ENCODE measurements at places on chromosomes 1 and 21.

- DNase-seq, result no peak
Observed at GRCh38 chr1:221704306-221704705, 37.6 kb downstream of the DUSP10 start.

- DNase-seq, result no peak
Observed at GRCh38 chr1:152759453-152760173, 1.8 kb downstream of the KPRP start.

GRCh38 chr1:11473491-11474034 lies 5.4 kb upstream of the DISP3 start:
- DNase-seq, result no peak

DNA sequence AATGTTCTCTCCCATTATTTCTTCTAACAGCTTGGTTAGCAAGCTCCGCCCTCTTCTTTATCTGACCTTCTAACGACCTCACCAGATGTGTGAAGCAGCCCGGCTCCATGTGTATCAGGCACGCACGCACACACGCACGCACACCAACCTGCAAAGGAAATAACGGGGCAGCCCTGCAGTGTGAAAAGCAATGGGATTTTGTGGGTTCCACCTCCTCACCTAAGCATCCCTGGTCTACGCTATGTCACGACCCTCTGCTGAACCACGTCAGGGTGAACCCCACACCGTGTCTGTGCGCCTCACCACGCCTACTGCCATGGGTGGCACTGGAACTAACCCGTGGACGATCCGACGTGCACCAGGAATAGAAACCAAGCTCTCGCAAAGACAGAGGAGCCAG lies 10.4 kb downstream of the SSU72 start:
- no peak for DNase-seq

DNA sequence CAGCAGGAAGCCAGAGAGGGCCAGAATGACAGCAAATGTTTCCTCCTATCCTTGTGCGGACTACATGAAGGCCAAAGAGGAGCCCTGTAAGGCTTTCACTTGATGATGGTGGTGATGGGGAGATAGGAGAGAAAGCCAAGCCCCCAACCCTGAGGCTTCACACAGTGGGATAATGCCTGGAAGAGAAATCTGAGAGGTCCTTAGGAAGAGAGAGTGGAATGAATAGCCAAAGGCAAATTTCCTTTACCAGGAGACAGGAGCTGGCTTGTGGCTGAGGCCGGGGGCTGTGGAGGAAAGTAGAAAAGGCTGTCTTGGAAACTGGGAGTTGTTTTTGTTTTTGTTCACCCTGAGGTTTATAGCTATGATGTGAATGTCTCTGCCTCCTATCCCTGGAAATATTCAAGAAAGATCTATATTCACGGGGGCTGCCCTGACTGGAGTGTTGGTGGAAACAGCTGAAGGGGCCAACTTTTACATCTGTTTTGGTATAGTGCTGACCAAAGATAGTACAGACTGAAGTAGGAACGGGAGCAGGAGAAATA lies 13.0 kb upstream of the RNF19B start:
- no peak for DNase-seq

DNA sequence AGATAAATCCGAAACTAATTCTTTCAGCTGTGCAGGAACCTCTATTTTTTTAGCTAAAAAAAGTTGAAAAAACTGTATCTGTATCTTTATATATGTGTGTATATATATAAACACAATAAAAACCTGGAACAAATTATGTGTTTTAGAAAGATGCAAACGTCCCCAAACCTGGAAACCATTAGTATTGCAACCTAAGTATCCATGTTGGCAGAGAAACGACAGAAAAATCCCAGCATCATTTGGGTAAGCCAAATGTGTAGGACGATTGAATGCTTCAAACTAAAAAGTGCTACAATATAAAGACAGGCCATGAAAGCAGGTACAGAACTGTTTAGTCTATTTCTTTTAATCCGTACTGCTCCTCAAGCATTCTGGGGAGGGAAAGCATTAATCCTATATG lies 87.9 kb downstream of the AHCTF1 start:
- no peak for DNase-seq

GRCh38 chr1:48627486-48627885 lies 149.2 kb downstream of the BEND5 start:
- no peak for DNase-seq

DNA sequence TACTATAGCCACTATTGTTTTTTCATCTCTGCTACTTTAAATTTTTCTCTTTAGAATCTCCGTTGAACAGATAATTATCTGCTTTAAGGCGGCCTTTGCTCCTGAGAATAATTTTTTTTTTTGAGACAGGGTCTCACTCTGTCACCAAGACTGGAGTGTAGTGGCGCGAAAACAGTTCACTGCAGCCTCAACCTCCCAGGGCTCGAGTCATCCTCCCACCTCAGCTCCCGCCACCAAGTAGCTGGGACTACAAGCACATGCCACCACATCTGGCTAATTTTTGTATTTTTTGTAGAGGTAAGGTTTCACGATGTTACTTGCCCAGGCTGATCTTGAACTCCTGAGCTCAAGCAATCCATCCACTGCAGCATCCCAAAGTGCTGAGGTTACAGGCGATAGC lies 28.6 kb downstream of the TRIT1 start:
- DNase-seq, result no peak

DNA sequence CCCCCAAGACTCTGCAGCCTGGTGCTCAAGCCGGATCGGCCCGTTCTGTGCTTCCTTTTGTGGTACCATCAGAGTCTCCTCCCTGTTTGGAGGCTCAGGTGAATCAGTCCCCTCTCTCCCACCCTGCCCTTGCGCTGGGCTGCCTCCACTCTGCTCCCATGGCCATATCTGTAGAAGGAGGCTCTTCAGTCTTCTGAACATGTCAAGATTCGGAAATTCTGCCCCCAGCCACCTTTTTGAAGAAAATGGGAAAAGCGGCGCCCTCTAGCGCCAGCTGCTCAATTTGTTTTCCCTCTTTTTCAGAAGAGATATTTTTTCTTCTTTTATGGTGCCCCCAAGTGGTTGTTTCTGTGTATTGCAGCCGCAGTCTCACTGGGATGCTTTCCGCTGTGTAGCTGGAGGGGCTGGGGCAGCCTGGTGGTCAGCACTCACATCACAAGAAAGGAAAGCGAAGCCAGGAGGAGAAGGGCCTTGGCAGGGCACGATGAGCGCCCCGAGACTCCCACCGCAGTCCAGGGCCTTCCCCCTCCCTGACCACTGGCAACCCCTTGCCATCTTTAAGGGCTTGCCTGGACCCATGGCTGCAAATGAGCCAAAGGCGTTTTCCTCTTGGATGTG lies 58.4 kb upstream of the CACNA1E start:
- peak; percentile 77 for DNase-seq

DNA sequence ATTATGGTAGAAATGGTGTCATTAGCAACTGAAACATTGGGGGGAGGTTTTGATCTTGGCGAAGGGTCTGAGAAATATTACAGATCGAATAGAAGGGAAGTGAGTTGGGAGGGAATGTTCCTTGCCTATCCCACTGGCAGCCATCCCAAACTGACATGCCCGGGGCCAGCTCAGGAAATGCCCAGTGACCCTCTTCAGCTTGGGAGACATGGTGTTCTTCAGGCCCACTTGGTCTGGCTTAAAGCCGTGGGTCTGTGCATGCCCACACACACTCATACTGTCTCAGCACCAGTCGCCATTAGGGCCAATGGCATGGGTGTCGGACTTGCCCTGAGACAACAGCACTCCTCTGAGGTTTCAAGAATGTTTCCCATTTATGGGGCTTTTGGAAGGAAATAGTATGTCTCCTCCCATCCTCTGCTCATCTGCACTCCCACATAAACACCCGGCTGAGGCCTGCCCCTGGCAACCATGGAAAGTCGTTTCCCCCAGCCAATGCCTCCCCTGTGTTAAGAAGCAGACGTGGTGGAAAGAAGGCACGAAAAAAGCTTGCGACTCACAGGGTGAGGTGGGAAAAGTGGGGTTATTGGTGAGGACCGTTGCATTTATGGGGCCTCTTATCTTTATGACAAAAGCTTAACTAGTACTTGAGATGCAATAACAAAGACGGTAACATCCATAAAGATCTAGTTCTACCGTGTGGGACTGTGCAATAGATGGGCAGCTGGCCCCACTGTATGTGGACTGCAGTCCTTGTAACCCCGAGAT lies 2.0 kb downstream of the RNF186 start:
- no peak for DNase-seq

- DNase-seq, result no peak
Observed at GRCh38 chr1:214603819-214604252, 841 bp downstream of the CENPF start.

DNA sequence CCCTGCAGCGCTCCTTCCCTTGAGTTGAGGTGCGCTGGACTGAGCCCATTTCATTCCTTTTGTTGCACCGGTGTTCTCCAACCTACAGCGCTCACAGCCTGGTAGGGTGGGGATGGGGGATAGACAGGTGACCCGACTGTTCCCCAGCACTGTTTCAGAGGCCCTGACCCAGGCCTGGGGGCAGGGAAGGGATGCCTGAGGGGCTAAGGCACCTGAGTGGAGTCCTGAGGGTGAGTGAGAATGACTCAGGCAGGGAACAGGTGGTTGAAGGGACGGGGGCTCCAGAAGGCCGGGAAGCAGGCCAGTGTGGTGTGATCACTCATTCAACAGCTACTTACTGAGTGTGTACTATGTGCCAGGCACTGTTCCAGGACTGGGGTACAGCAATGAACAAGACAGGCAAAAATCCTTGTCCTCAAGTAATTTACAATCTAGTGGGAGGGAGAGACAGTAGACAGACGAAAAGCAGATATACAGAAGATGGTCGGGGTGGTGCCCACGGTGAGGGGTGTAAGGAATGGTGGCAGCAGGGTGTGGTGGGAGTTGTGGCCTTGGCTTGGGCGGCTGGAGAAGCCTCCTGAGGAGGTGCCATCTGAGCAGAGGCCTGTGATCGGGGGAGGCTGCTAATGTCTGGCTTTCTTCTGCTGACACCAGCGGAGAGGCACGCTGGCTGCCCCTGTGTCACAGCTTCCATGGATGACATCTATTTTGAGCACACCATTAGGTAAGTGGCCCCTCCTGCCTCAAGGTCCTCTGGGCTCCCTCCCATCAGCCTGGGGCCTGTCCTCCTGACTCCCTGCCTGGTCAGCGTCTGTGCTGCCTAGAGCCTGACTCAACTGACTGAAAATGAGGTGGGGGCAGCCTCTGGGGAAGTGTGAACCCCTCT lies 37.4 kb downstream of the ACOT11 start:
- no peak for DNase-seq

- DNase-seq, result no peak
Observed at GRCh38 chr1:108719656-108720435, 7.1 kb downstream of the FNDC7 start.

DNA sequence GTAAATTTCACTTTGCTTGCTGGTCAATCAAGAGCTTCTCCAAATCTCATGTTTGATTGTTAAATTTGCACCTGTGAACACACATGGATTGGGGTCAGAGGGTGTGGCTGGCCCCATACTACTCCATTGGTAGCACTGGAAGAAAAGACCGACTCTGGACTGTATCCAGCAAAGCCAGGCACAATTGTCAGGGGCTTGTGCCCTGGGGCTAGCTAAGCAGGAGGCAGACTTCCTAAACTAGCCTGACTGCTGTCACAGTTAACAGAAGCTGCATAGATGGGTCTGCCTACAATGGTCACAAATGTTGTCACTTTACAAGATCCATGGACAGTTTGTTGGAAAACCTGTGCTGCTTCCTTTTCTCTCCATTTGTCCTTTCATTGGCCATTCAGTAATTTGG lies 421.0 kb downstream of the DSCAM start:
- DNase-seq, result no peak

DNA sequence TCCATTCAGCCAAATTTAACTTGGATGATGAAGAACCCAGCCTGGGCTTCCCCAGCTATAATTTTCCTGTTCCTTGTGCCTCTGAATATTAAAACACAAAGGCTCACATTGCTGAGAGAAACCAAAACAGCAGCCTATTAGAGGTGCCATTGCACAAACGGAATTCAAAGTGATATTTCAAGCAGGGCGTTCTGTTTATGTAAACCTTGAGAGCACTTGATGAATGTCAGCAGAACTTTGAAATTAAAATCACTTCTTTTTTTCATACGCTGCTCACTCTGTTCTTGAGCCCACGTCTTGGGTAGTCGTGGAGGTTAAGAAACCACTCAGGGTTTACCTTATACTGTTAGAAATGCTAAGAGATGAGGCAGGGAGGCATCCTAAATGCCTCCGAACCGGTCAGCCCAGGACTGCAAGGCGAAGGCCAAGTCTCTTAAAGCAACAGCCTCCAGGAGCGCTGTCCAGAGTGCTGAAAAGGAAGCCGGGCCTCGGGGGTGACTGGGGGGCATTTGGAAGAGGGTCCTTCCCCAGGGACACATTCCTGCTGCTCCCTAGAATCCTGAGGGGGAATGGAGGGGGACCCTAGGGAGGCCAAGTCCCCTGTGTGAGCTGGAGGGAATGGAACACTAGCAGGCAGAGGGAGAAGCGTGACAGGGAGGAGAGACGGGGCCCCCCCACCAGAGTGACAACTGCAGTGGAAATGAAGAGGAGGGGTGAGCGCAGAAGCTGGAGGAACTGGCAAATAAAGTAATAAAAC lies 154.8 kb upstream of the VAMP3 start:
- peak; percentile 16 for DNase-seq

GRCh38 chr1:116332451-116332850 lies 40.6 kb upstream of the ATP1A1 start:
- no peak for DNase-seq

GRCh38 chr1:83849191-83850061 lies 149.5 kb downstream of the TTLL7 start:
- no peak for DNase-seq

- no peak for DNase-seq
Observed at GRCh38 chr1:178037510-178038253, 56.2 kb upstream of the RASAL2 start.
